Upper lobe of left lung (tissue), 6 donors: ENCODE measurements at places on chromosomes 11 and 22. TPM values are rescaled to one million over a fixed set of nuclear protein-coding genes. Genes with fewer than 3 reads are reported as not detected.

The CCDC83 gene
- total RNA-seq, result not detected

The TNKS1BP1 gene
- 185 TPM for total RNA-seq

The MS4A1 gene
- total RNA-seq, result 2.0 TPM

- H3K27me3 ChIP-seq, result no peaks in the 10 kb centered on the region
- no peak overlapping the region for H3K4me3 ChIP-seq
- DNase-seq, result no peak
- no peaks in the 10 kb centered on the region for H3K4me1 ChIP-seq
- no peak overlapping the region for H3K27ac ChIP-seq
Observed at GRCh38 chr11:30893318-30893717, 307.2 kb upstream of the MPPED2 start.

DNA sequence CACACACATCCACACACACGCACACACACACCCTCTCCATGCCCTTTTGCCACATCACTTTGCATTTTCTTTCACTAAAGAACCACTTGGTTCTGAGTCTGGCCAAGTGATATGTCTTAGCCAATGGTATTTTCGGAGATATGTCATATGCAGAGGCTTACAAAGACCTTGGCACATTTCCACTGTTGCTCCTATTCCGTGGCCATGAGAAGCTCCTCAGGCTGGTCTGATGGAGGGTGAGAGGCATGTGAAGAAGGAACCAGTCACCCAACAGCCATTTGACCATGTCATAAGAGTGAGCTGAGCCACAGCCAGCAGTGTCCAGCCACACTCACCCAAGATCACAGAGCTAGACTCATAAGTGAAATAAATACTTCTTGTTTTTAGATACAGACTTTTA lies 212.6 kb upstream of the NAV2 start:
- H3K27ac ChIP-seq, result no peak overlapping the region
- no peaks in the 10 kb centered on the region for H3K36me3 ChIP-seq
- no peaks in the 10 kb centered on the region for H3K4me1 ChIP-seq
- no peak for DNase-seq
- no peak overlapping the region for H3K4me3 ChIP-seq

GRCh38 chr22:28802595-28803123 lies 2.3 kb upstream of the XBP1 start:
- H3K4me3 ChIP-seq, result no peak overlapping the region
- no peak for DNase-seq
- peaks cover 43% of the 10 kb centered on the region for H3K4me1 ChIP-seq
- H3K27ac ChIP-seq, result peak overlapping the region; percentile 99
- no peaks in the 10 kb centered on the region for H3K27me3 ChIP-seq

GRCh38 chr11:5290106-5290505 lies 11.6 kb downstream of the OR51B4 start:
- H3K4me3 ChIP-seq, result no peak overlapping the region
- H3K4me1 ChIP-seq, result no peaks in the 10 kb centered on the region
- no peaks in the 10 kb centered on the region for H3K27me3 ChIP-seq
- no peaks in the 10 kb centered on the region for H3K36me3 ChIP-seq
- DNase-seq, result no peak
- no peak overlapping the region for H3K27ac ChIP-seq

- DNase-seq, result no peak
- no peaks in the 10 kb centered on the region for H3K27me3 ChIP-seq
- H3K36me3 ChIP-seq, result no peaks in the 10 kb centered on the region
- H3K27ac ChIP-seq, result peak overlapping the region; percentile 53
Observed at GRCh38 chr11:85742873-85743275, 56.9 kb upstream of the CCDC89 start.

DNA sequence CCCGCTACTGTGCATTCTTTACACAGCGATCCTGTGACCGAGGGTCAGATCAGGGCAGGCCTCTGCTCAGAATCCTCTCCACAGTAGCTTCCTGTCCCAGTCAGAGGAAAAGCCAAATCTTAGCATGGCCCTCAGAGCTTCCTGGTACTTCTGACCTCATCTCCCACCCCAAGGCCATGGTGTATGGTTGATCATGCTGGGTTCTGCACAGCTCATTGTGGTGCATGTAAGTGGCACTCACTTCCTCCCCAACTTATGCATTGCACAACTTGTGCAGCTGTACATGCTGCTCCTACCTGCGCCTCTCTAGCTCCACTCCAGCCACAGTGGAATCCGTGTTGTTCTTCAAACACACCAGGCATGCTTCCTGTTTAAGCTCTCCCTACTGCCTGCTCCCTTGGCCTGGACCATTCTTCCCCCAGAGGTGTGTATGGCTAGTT lies 20.3 kb downstream of the BMAL1 start:
- peak overlapping the region; percentile 46 for H3K27ac ChIP-seq
- H3K27me3 ChIP-seq, result no peaks in the 10 kb centered on the region
- no peak overlapping the region for H3K4me3 ChIP-seq
- H3K36me3 ChIP-seq, result no peaks in the 10 kb centered on the region
- peaks cover 45% of the 10 kb centered on the region for H3K4me1 ChIP-seq
- peak; percentile 91 for DNase-seq

DNA sequence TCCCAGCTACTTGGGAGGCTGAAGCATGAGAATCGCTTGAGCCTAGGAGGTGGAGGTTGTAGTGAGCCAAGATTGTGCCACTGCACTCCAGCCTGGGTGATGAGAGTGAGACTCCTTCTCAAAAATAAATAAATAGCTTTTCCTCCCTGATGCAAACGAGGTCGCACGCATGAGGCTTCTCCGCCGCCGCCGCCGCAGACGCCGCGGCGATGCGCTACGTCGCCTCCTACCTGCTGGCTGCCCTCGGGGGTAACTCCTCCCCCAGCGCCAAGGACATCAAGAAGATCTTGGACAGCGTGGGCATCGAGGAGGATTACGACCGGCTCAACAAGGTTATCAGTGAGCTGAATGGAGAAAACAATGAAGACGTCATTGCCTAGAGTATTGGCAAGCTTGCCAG lies 20.0 kb upstream of the RAB39A start:
- no peaks in the 10 kb centered on the region for H3K4me1 ChIP-seq
- H3K4me3 ChIP-seq, result no peak overlapping the region
- no peaks in the 10 kb centered on the region for H3K27me3 ChIP-seq
- H3K36me3 ChIP-seq, result no peaks in the 10 kb centered on the region

GRCh38 chr11:27807596-27807995 lies 107.3 kb upstream of the BDNF start:
- no peaks in the 10 kb centered on the region for H3K27me3 ChIP-seq
- H3K4me1 ChIP-seq, result no peaks in the 10 kb centered on the region
- H3K27ac ChIP-seq, result no peak overlapping the region
- no peaks in the 10 kb centered on the region for H3K36me3 ChIP-seq
- no peak for DNase-seq

DNA sequence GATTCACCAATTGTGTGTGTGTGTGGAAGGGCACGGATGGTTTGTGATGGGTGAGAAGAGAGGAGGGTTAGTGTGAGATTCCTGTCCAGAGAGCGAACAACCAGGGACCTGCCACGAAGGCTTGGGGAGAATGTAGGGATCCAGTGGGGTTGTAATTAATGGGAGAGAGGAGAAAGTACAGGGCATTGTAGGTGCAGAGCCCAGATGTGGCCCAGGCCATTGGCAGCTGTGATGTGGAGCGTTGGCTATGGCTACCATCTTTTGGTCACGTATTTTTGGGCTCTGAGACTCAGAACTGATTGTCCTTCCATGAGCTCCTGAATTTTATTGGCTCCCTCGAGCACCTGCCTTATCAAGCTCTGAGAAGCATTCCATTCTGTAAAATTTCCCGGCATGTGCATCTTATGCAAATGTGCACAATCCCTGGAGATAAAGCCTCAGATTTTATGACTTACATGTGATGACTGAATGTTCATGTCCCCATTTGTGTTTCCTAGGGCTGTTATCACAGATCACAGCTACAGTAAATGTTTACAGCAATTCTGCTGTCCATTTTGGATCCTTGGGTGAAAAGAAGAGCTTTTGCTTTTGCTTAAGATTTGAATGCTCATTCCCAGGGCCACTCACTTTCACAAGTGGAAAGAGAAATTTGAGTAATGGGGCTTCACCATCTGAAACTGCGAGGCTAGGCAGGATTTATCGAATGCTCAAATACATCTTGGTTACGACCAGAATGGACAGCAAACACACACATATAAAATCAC lies 33.1 kb downstream of the SLC5A1 start:
- no peaks in the 10 kb centered on the region for H3K27me3 ChIP-seq
- no peaks in the 10 kb centered on the region for H3K36me3 ChIP-seq
- H3K27ac ChIP-seq, result no peak overlapping the region

DNA sequence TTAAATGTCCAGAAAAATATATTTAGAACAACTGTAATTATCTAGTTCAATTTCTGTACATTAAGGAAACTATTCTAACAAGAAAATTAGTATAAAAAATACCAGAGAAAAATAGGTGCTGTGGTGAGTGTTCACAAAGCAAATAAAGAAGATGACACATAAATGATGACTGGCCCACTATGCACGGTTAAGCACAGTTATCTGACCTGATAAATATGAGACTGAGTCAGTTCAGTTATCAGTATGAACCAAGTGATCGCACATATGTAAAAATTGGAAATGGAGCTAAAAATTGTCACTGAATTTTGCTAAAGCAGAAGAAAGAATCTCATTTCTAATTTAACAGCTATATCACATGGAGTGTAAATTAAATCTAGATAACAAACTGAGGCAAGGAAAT lies 18.8 kb upstream of the MAML2 start:
- H3K4me1 ChIP-seq, result no peaks in the 10 kb centered on the region
- peaks cover 18% of the 10 kb centered on the region for H3K36me3 ChIP-seq
- H3K27ac ChIP-seq, result no peak overlapping the region
- DNase-seq, result no peak
- no peaks in the 10 kb centered on the region for H3K27me3 ChIP-seq

DNA sequence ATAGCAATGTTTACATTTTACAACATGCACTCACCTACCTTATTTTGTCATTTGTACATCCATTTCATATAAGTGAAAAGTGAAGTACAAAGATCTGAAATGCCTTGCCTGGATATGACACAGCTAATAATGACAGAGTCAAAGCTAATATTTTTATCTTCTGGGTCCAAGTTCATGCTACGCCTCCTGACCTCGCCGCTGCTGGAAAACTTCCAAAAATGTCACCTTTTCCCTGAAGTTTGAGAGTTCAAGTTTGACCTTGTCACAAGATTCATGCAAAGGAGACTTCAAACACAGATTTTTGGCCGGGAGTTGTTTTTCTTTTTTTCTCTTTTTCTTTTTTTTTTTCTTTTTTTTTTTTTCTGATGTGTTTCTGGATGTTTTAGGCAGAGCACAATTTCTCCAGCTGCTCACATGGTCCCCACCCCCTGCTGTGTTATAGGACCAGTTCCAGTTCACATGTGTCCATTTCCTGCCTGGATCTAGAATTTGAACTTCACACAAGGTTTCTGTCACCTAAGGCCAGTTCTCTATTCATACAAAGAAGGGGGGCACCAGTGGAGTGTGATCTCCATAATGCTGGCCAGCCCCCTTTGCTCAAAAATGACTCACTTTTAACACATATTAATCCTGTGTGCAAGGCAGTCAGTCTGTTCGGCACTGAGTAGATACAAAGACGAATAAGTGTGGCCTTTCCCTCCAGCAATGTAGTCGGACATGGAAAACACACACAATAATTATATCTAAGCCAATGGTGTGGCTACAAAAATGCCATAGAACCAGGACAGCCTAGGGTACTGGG lies 546.8 kb downstream of the BUD13 start:
- no peaks in the 10 kb centered on the region for H3K27me3 ChIP-seq
- H3K4me1 ChIP-seq, result no peaks in the 10 kb centered on the region
- no peak for DNase-seq
- H3K4me3 ChIP-seq, result no peak overlapping the region
- no peaks in the 10 kb centered on the region for H3K36me3 ChIP-seq
- no peak overlapping the region for H3K27ac ChIP-seq

DNA sequence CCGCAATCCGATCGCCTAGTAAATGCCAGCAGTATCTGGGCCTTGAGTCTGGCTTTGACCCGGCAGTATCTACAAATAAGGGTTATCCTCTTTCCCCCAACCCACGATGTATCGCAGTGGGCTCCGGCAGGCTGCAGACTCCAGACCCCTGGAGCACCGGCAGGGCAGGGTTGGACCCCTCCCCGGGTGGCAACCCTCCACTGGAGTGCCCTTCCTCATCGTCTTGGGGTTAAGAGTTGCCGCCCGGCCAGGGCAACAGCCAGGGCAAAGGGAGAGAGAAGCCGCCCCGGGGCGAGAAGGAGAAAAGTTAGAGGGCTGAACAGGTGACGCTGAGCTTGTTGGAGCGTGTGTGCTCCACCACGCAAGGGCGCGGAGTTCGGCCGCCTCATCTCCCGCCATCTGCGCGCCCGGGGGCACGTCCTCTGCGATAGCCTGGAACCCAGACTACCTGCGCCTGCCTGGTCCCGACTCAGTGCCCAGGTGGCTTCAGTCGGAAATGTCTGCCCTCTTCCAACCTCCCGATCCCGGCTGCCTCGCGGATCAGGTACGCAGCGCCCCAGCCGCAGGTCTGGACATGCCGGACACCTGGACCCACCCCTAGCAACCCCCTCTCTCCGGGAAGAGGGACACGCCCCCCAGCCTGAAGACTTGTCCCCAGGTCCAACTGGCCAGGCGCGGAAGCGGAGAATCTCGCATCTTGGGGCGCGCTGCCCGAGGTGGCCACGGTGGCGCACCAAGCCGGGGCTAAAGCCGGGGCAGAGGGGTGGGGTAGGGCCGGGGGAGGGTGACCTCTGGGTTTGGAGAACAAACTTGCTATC lies 1.2 kb downstream of the DSCAML1 start:
- peak; percentile 74 for DNase-seq
- no peaks in the 10 kb centered on the region for H3K36me3 ChIP-seq
- peaks cover 21% of the 10 kb centered on the region for H3K4me1 ChIP-seq
- H3K4me3 ChIP-seq, result peak overlapping the region; percentile 25
